ENCODE measurements at places on chromosomes 6 and 20.

DNA sequence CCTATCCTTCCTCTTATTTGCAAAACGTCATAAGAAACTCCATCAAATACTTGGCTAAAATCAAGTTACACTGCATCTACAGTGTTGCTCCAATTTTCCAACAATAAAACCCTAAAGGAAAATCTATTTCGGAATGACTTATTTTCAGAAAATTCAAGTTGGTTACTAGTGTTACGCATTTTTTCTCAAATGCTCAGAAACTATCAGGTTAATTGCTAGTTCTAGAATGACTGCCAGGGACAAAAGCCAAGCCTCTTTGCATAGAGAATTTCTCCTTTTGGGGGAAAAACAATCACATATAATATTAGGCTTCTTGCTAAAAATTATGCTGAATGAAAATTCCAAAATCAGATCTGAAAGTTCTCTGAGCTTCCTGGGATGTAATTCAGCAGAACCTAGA is 210.2 kb downstream of the BTBD9 start:
- no peak for DNase-seq

GRCh38 chr20:8932192-8933165 is 136.4 kb upstream of the PLCB4 start:
- no peak for DNase-seq

GRCh38 chr6:26550250-26550993 is 12.3 kb downstream of the HMGN4 start:
- DNase-seq = peak; percentile 70

DNA sequence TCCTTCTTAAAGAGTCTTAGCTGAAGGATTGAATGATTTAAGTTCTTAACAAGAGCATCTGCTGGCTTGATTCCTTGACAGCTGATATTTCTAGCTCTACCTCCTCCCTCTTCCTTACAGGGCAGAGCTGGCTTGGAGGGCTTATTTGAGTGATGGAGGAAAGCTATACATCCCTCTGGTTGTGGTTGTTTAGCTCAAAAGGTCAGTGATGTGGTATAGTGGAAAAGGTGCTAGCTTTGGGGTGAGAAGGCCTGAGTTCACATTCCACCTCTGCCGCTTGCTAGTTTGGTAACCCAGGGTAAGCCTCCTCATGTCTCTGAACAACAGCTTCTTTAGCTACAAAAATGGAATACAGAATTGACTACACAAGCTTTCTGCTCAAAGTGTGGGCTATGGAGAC is 8.3 kb downstream of the CHMP4B start:
- DNase-seq = no peak

DNA sequence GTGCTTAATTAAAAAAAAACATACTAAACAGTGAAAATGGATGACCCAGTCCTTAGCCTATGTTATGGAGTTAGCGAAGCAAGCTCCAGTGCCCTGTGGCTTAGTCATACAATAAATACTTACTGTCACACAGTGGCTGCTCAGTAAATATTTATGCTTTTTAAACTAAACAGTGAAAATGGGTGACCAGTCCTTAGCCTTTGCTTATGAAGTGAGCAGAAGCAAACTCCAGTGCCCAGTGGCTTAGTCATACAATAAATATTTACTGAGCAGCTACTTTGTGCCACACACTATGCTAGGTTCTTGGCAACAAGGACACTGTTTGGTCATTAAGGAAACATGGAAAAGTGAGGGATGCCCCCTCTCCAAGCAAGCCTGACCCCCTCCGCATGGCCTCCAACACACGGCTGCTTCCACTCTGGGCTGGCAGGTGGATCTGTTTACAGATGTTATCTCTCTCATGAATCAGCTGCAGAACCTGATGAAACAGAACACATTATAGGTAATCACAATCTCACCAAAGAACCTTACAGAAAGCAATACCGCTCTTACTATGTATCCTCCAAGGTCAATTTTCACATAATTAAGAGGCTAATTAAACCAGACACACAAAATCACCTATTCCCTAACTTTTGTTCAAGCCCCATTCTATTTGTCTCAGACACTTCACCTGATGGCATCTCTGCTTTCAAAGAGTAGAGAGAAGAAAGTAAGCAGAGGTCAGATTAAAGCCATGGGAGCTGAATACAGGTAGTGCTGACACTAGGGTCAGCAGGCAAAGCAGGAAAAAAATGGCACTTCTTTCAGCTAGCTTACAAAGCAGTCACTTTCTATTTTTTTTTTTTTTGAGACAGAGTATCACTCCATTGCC is 27.3 kb downstream of the CDK5RAP1 start:
- no peak for DNase-seq
